Effector memory CD8-positive, alpha-beta T cell (primary cell): ENCODE measurements at places on chromosomes 4 and X.

- no peak for DNase-seq
These were observed 32.9 kb downstream of the CXCL1 start for GRCh38 chr4:73902038-73902637.

DNA sequence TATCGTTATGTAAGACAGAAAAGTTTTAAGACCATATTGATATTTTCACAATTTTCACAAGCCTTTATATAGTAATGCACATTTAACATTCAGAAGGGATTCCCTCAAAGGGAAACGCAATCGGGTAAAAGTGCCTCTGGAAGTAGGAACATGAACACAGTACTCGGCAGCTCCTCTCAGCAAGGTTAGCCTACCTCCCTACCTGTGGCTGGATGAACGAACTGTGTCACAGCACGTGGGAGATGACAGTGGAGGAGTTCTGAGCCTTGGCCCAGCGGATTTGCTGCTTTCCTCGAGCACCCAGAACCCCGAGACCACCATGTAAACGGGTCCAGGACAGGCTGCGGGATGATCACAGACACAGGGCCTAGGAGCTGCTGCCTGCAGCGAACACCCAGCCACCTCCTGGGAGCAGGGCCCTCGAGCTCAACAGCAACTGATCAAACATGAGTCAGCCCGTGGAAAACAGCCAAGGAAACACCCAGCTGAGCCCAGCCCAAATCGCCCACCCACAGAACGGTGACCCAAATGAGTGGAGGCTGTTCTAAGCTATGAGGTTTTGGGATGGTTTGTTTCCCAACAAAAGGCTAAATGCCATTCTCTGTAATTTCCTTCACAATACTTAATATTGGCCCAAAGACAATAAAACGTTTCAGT lies 30.4 kb downstream of the FAT1 start:
- DNase-seq, result no peak

- DNase-seq, result no peak
These were observed 282.2 kb downstream of the GUCY2F start for GRCh38 chrX:109199726-109200125.

GRCh38 chrX:55778322-55778721 lies 60.8 kb downstream of the RRAGB start:
- DNase-seq, result no peak

GRCh38 chrX:10630320-10630719 lies 9.9 kb upstream of the MID1 start:
- DNase-seq, result no peak

DNA sequence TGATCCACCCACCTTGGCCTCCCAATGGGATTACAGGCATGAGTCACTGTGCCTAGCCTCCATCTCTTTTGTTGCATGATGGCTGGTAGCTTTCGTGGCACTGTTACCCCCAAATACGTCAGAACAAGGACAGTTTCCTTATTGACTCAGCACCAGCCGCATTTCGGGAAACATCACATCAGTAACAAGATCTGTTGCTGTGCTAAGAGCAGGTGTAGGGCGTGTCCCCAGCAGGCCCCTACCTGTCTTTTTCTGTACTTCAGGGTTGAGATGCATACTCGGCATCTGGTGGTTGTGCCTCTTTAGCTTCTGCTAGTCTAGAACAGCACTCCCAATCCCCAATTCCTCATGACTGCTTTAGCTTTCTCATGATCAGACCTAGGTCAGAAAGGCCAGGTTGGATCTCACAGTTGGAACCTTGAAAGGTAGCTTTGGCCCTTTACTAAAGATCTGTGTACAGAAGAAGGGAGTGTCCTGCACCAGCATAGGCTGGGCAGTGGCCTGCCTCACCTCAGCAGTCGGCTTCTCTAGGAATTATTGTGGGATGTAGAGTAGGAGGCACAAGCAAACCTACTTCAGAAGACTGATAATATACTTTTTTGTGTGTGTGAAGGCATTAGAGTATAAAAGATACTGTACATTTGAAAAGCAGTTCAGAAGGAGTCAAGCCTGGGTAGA lies 36.8 kb downstream of the NSD2 start:
- DNase-seq, result no peak

GRCh38 chrX:1589356-1590130 lies 1.9 kb upstream of the AKAP17A start:
- no peak for DNase-seq

DNA sequence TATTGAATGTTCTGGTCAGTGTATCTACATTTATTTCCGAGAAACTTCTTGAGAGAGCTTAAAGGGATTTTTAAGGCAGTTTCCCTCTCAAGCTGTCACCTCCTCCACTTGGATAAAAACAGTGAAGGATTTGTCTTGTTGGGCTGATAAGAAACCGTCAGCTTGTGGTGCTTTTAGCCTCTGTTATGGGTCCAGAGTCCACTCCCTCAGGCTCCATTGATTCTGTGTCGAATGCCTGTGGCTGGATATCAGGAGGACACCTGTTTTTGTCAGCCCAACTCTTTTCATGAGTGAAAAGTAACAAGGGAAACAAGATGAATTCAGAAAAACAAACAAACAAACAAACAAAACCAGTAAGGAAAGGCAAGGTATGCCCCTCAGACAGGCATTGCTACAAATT lies 12.4 kb downstream of the CLCN4 start:
- no peak for DNase-seq

DNA sequence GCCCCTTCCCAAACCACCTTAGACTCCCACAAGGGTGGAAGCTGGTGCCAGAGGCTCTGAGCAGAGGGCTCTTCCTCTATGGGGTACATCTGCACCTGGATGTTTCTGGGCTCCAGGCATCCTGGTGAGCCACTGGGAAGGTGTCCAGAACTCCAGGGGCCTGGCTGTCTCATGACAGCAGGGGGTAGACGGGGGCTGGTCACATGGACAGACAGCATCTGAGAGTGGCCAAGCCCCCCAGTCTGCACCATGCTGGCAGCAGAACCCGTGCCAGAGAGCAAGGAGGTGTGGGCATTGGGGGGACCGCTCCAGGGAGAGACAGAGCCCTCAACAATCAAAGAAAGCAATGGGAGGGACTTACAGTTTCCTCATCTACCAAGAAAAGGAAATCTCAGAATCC lies 39.5 kb downstream of the ZFYVE28 start:
- DNase-seq, result no peak

GRCh38 chr4:107950746-107951540 lies 19.6 kb downstream of the CYP2U1 start:
- DNase-seq, result no peak

- no peak for DNase-seq
These were observed 205.1 kb upstream of the CTSO start for GRCh38 chr4:156158747-156159146.

DNA sequence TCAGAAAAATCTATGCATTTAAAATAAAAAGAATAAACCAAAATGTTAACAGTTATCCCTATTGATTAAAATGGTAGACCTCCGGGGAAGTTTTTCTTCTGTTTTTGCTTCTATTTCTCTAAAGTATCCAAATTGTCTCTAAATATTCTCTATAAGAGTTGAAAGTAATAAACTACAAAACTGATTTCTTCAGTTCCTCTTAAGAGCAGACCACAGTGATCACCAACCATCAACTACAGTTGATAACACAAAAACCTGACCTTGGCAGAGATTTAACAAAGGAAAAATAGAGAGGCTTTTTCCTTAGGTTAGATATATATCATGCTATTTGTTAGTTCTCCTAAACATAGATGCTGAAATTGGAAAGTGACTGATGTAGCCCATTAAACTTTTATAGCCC lies 27.3 kb downstream of the DDX60 start:
- no peak for DNase-seq

DNA sequence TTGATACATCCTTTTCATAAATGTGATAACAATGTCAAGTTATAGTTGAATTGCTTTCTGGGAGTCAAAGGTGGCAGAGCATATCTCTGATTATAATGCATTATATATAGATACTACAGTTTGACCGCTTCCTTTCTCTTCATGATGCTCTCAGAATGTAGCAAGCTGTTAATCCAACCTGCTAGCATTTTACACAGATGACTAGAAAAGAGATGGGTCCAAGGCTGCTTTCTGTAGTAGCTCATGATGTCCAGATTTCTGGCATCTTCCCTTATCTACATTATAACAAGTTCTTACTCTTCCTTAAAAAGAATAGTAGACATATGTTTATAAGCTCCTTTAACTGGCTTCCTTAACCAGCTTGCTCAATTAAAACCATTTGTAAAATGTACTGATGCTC lies 192.0 kb downstream of the NWD2 start:
- no peak for DNase-seq

- no peak for DNase-seq
These were observed 105.3 kb downstream of the KDR start for GRCh38 chr4:55020131-55020530.

DNA sequence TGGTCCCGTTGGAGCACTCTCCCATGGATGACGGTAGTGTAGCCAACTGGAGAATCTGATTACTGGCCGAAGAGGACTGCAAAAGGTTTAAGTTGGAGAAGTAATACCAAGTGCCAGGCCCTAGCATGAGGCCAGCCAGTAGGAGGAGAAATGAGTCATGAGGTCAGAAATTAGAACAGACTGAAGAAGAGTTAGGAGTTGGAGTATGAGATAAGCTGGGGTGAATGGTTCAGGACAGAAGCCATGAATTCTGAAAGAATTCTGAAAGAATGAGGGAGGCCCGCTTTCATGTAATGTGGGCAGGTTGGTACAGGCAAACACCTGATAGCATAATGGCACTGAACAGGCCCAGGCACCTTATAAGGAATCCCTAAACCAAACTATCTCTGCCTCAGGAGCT lies 18.4 kb upstream of the STK26 start:
- no peak for DNase-seq

GRCh38 chr4:123477711-123478209 lies 81.2 kb downstream of the SPRY1 start:
- DNase-seq, result peak; percentile 47

DNA sequence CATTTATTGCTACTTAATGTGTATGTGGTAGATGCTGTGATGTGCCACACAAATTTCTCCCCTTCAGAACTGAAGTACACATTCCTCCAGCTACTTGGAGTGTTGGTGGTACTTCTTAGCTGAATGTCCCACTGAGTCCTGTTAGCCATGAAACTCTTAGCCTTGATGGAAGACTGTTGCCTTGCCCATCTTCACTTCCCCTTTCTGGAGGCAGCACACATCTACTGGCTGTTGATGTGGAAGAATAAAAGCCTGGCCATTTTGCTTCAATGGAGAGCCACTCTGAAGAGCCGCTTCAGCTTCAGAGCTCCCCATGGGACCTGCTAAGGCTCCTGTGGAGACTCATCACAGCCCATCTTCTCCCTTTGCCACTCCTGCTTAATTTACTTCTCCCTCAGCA lies 157.7 kb upstream of the PITX2 start:
- no peak for DNase-seq

GRCh38 chr4:87087015-87087414 lies 133.4 kb downstream of the KLHL8 start:
- DNase-seq, result no peak

- no peak for DNase-seq
These were observed 38.2 kb downstream of the STARD8 start for GRCh38 chrX:68685685-68686084.

- DNase-seq, result no peak
These were observed 78.0 kb upstream of the CLNK start for GRCh38 chr4:10762561-10762960.

DNA sequence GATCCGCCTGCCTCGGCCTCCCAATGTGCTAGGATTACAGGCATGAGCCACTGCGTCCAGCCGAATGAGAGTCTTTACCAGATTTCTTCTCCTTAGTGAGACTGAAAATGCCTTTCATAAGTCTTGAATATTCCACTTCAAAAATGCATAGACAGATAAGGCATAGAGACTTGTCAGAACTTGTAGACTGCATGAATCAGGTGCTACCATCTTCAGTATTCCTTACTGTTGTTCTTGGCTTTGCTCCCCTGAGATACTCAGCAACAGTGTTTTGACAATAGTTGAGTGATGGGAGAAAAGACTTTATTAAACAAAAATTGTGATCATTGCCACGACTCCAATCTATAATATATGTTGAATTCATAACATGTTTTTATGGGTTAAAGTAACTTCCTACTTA lies 11.0 kb downstream of the TKTL2 start:
- DNase-seq, result no peak

GRCh38 chrX:138710866-138711341 lies 613 bp downstream of the FGF13 start:
- no peak for DNase-seq

GRCh38 chr4:188783606-188784160 lies 644.4 kb downstream of the TRIML1 start:
- no peak for DNase-seq

- no peak for DNase-seq
These were observed 20.7 kb downstream of the PCGF3 start for GRCh38 chr4:726235-726787.

DNA sequence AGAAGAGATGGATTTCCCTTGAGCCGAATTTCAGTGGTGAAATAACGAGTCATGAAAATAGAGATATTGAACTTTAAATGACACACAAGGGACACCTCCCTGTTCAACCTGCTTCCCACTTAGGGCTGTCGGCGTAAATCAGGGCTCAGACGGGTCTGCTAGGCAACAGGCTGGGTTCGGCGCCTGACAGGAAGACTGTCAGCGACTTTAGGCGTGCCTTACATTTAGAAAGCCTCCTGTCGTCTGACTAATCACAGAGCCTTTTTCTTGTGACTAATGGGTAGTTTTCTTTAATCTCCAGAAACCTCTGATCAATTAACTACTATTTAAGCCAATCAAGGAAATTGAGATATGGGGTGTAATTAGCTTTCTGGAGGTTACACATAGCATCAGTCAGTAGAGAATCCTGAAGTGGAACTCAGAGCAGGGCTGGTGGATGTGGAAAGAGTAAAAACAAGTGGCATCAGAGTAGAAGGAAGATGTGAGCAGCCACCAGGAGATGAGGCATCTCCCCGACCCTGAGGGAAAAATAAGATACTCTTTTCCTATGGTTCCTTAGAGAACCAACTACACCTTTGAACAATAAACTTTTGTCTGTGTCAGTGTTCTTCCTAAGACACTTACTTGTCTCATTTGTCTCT lies 86.2 kb upstream of the HS3ST1 start:
- DNase-seq, result no peak

DNA sequence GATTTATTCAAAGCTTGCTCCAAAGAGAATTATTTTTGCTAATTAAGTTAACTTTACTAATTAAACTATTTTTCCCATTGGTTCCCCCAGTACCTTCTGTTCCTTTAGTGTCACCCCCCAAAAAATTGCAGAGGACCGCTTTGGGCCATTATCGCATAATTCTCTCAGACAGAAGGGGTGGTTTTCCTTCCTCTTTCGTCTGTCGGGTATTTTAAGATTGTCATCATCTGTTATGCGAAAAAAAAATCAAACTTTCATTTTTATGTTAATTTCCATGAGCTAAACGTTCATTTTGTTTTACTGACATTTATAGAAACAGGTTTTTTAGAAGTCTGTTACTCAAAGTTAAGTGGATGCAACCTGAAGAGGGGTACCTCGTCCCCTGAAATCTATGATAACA lies 76.2 kb upstream of the DDX3X start:
- no peak for DNase-seq

DNA sequence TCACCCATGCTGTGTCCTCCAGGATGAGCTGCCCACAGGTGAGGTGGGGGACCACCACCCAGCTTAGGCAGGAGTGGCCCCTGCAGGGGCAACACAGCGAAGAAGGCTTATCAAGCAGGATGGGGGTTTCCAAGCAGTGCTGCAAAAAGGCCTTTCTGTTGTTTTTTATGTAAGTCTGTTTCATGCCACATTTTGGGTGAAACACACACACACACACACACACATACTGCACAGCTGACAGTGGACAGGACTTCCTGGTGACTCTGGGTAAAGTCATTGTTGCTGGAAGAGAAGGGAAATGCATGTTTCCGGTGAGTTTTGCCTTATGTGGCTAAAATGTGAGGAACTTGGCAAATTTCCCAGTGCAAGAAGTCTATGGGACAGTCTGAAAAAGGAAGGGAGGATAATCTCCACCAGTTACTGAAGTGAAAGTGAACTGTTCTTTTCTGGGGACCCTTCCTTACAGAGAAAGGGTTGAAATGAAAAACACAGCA lies 119.2 kb downstream of the IRF2 start:
- DNase-seq, result no peak

GRCh38 chr4:138037696-138038095 lies 204.5 kb downstream of the SLC7A11 start:
- DNase-seq, result no peak
